ENCODE measurements at places on chromosomes 5 and 9. TPM values are rescaled to one million over a fixed set of nuclear protein-coding genes. Genes with fewer than 3 reads are reported as not detected.

DNA sequence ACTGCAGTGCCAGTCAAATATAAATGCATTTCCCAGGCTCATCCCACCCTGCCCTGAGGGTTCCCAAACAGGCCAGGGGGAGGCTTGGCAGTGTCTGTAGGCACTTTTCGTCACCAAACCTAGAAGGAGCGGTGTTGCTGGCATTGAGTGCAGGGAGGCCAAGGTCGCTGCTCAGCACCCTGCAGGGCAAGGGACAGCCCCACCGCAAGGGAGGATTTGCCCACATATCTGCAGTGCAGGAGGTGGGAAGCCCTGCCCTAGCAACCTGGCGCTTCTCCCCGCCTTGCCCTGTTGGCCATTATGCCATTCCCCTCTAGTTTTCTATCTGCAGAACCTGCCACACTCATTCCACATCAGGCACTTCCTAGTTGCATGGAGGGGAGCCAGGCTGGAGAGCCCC lies 327.8 kb upstream of the ADCY2 start:
- H3K27ac ChIP-seq: no peak overlapping the region
- no peaks in the 10 kb centered on the region for H3K4me1 ChIP-seq
- no peaks in the 10 kb centered on the region for H3K27me3 ChIP-seq
- H3K36me3 ChIP-seq: no peaks in the 10 kb centered on the region

- H3K27me3 ChIP-seq: no peaks in the 10 kb centered on the region
- peak overlapping the region; percentile 60 for H3K27ac ChIP-seq
Measured at GRCh38 chr5:78534148-78534904, 114.2 kb downstream of the LHFPL2 start.

Gene MED10
- total RNA-seq: 29.2 TPM

DNA sequence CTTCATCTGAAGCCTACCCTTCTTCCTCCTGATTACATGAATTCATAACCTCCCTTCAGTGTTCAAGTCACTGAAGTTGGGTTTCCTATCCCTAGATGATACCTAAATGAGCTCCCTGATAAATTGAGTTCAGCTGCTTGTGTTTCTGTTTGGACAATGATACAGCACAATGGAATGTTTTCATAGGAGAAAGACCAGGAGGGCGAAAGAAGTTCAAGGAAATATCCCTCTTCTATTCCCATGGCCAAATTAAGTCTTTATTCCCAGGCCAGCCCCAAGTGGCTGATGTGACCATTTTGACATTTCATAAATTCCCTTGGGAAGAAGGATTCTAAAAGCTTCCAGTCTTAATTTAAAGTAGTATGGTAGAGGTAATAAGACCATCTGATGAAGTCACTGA lies 555.8 kb upstream of the CLINT1 start:
- no peak overlapping the region for H3K4me3 ChIP-seq
- DNase-seq: no peak
- H3K27ac ChIP-seq: peak overlapping the region; percentile 62

GRCh38 chr9:99436616-99437015 lies 214.5 kb downstream of the SEC61B start:
- H3K27ac ChIP-seq: no peak overlapping the region
- H3K36me3 ChIP-seq: no peaks in the 10 kb centered on the region
- no peaks in the 10 kb centered on the region for H3K27me3 ChIP-seq
- no peak overlapping the region for H3K4me3 ChIP-seq
- no peak for DNase-seq

Gene PLAC8L1
- not detected for total RNA-seq

DNA sequence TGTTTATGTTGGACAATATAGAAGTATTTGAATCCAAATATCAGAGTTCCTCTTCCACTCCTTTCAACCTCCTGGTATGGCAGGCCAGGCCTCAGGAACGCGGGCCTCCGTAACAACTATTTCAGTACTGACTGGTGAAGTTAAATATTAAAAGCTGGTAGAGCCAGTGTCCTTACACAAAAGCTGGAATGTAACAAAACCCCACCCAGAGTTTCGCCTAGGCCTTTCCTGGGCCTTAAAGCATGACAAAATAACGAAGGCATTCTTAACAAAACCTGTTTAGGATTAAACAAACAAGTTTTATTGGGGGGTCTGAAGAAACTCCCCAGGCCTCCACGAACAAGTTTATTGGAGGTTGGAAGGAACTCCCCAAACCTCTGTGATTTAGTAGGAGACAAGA lies 61.6 kb upstream of the GNE start:
- no peak overlapping the region for H3K27ac ChIP-seq
- H3K4me3 ChIP-seq: no peak overlapping the region
- no peaks in the 10 kb centered on the region for H3K4me1 ChIP-seq
- H3K27me3 ChIP-seq: peaks cover 3% of the 10 kb centered on the region
- DNase-seq: no peak

DNA sequence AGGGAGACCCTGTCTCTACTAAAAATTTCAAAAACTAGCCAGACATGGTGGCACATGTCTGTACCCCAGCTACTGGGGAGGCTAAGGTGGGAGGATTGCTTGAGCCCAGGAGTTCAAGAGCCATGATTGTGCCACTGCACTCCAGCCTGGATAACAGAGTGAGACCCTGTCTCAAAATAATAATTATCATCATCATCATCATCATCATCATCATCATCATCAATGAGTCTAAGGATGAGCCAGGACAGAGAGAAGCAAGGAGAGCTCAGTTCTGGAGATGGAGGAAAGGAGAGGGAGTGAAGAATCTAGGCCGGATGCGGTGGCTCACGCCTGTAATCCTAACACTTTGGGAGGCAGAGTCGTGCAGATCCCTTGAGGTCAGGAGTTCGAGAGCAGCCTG lies 36.7 kb upstream of the MATR3 start:
- no peaks in the 10 kb centered on the region for H3K36me3 ChIP-seq
- no peak overlapping the region for H3K4me3 ChIP-seq
- H3K27me3 ChIP-seq: no peaks in the 10 kb centered on the region
- H3K27ac ChIP-seq: no peak overlapping the region
- H3K4me1 ChIP-seq: peaks cover under 1% of the 10 kb centered on the region

- no peaks in the 10 kb centered on the region for H3K36me3 ChIP-seq
- H3K4me3 ChIP-seq: no peak overlapping the region
- no peaks in the 10 kb centered on the region for H3K27me3 ChIP-seq
Measured at GRCh38 chr9:87402537-87402936, 95.1 kb upstream of the DAPK1 start.

Gene TRIP13
- 0.83 TPM for total RNA-seq

Gene SEMA6A
- 49.6 TPM for total RNA-seq
